ENCODE measurements at places on chromosomes 12 and 14.

DNA sequence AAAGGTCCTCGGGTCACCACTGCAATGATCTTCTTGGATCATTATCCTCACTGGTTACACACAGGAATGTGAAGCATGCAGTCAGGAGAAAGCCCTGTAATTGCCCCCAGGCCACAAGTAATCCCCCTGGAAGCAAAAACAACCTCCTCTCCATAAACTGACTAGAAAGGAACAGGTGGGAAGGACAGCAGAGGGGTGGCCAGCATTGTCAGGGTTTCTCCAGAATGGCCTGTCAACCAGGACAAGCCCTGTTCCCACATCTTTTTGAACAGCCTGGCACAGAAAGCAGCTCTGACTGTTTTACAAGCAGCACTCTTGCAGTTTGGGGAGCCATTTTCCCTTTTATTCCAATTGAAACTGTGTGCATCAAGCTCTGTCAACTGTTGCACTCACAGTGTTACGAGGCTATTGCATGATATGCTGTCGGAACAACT, 36.1 kb downstream of the TMCC3 start:
- DNase-seq: no peak

DNA sequence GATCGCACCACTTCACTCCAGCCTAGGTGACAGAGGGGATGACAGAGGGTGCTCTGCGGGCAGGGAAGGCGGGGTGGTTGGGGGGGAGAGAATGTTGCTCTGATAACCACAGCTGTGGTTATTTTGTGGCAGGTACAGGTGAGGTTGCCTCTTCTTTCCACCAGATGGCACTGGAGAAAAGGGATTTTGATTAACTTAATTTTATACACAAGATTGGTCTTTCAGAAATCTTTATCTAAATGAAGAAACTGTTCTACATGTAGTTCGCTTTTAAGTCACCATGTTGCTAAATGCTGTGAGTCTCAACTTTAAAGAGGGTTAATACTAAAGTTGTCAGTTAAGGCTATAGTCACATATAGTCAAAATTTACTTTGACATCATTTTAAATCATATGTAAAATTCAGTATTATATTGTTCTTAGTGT, 25.7 kb downstream of the FGF23 start:
- no peak for DNase-seq

DNA sequence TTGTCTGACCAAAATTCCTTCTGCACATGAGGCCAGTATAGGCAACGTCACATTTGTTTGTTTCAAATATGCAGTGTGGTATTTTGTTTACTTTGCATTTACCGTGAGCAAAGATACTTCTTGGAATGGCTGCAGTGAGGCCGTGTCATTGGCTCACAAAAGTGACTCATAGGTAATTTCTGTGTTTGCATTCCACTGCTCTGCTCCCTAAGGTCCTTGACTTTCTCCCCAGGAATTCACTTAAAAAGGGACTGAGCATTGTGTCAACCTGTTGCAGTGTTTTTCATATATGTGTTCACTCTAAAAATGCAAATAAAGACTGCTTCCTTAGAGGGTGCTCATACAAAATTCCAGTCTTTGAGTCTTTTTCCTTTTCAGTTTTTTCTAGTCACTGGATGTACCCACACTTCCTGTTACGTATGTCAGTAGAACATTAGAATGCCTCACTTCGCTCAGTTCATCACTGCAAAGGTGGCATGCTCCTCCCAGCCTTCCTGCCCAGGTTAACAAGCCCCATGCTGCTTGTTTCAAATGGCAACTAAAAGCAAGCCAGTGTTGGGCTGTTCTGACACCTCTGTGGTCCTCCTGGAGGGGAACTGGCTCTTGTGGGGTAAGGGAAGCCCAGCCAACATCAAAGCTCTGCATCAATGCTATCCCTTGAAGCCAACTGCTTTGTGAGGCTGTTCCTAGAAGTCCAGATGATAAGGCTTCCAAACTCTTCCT, 9.1 kb downstream of the C12orf76 start:
- peak; percentile 89 for DNase-seq

- no peak for DNase-seq
These were observed 116.2 kb downstream of the TRHDE start for GRCh38 chr12:72388322-72388721.

GRCh38 chr12:93201990-93202389, 175.7 kb upstream of the NUDT4 start:
- no peak for DNase-seq

DNA sequence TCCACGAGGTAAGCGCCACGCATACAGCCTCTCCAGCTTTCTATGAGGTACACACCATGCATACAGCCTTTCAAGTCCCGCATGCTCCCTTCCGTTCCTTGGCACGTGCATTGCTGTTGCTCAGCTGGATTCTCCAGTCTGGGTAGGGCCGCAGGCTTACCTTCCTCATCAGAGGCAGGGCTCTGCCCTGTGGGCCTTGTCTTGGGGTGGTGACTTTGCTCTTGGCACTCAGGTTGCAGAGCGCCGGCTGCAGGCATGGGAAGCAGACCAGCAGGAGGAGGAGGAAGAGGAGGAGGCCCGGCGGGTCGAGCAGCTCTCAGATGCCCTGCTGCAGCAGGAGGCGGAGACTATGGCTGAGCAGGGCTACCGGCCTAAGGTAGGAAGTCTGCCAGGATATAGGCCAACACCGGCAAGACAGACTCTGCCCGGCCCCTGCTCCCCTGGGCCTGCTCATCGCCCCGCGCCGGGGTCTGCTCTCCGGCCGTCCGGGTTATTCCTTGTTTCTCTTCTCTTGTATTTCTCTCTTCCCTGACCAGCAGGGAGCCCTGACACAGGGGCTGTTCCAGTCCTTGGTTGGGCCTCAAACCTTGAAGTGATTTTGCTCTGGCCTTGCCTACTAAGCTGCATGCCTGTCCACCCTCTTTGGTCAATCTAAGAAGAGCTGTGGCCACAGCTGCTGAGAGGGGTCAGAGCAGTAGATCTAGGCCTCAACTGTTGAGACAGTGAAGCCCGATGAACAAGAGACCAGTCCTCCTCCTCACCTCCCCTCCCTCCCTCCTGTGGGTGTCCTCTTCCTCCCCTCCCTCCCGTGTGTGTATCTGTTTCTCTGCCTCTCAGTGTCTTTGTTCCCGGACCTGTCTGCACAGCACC, 15.3 kb downstream of the TCHP start:
- no peak for DNase-seq

DNA sequence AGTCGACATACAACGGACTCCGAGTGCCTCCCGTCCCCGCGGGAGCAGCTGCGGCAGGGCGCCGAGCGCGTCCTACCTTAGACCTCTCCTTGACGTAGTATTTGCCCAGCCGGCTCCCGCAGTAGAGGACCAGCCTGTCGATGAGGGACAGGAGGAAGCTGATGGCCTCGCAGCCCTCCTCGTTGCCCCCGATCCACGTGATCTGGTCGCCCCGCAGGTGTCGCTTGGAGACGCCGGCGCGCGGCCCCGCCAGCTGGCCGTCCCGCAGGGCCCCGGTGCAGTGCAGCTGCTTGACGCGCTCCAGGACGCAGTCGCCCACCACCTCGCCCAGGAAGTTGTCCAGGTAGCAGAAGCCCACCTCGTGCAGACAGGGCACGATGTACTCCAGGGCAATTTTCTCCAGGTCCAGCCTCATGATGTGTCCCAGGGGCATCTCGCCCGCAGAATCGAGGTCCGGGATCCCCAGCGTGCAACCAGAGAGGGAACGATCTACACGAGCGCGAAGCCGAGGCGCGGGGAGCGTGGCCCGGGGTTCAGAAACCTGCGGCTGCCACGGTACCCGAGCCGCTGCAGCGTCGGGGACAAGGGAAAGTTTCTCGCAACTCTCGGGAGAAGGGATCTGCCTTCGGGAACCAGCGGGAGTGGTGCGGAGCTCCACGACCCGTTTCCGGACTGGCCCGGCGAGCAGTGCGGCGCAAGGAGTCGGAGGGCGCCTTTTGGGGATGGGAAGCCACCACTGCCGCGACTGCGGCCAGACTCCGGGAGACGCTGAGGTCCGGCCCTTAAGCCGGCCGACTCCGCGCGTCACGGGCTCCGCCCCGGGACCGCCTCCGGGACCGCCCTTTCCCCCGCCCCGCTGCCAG, at the start of gene EGLN3:
TSS of gene EGLN3 (minus strand) at position 755 of the 863 bp plus-strand sequence. CDS start at position 433, 322 bp downstream.
- peak; percentile 7 for DNase-seq

DNA sequence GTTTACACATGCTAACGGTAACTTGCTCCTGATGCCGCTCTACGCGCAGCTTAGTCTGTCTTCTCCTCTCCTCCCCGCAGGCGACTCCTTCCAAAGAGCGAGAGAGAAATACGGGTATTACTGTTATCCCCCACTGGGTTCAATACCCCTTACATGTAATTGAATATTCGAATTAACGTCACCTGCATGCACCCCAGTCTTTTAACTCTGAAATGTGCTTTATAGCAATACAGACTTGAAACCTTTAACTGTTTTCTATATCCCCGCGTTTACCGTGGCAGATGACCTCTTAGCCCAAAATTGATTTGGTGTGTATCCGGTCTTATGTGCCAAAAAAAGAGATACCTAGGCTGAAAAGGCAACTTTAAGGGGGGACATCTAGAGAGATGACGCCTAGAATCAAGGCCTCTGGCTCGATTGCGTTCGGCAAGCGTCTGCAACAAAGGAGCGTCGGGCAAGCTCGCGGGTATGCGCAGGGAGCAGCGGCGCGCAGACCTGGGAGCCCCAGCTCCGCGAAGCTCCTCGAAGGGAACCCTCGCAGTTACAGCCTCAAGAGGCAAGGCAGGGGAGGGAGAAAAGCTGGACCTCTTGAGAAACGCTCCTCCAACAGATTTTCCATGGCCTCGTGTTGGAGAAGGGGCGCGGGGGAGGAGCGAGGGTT, 6.8 kb upstream of the FOXG1 start:
- no peak for DNase-seq

DNA sequence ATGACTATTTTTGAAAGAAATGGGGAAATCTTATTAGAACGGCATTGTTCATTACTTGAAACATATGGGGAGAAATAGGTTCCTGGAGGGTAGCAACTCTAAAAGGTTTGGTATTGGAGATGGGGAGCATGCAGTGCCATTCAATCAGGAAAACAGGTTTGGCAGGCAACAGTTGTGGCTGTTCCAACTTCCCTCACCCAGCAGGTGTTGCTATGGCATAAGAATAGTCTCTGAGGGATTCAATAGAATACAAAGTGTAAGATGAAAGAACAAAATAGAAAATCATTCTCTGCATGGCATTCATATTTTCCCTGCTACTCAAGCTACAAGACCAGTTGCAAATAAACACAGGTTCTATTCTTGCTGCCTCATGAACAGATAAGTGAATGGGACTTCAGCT, 393.3 kb upstream of the RPL10L start:
- no peak for DNase-seq

DNA sequence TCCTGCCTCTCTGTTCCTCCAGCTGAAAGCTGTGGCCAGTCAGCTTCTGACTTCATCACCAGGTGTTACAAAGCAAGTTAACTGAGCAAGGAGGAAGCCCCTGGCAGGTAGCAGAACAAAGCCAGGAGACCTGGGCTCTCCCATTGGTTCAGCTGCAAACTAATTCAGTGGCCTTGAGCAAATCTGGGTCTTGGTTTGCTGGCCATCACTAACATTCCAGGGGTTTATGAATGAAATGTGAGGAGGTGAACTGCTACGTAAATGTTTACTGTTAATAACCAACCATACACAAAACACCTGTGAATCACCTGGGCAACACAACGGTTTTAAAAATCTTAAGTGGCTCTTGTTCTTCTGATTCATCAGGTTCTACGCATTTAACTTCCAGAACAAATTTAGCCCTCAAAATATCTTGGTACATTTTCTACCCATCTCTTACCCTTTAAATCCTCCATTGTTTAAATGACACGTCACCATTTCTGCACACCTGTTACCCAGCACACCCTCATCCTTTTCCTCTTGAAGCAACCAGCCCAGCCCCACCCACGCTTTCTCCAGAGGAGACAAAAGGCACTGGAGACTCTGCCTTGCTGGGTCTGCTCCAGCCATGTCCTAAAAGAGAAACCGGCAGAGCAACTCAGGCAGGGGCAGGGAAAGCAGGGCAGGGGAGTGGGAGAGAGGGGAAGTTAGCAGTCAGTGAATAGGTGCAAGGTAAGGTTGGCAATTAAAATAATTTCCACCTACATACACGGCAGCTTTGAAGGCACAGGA, 49.3 kb upstream of the TSPAN11 start:
- DNase-seq: no peak

GRCh38 chr14:90521084-90521929, 124.5 kb downstream of the CALM1 start:
- DNase-seq: no peak

DNA sequence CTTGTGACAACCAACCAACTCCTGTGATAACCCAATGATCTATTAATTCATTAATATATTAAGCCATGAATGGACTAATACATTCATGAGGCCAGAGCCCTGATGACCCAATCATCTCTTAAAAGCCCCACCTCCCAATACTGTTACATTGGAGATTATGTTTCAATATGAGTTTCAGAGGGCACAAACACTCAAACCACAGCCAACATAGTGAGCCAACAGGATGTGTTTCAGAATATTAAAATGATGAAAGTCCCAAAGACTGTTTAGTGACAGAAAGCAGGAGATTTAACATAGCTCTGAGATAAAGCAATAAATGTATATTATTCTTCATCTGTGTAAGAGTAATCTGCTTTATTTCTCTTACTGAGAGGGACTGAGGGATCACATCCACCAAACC, 71.7 kb downstream of the PTPRO start:
- DNase-seq: no peak

GRCh38 chr14:22997676-22998323, 12.1 kb downstream of the C14orf93 start:
- DNase-seq: no peak

DNA sequence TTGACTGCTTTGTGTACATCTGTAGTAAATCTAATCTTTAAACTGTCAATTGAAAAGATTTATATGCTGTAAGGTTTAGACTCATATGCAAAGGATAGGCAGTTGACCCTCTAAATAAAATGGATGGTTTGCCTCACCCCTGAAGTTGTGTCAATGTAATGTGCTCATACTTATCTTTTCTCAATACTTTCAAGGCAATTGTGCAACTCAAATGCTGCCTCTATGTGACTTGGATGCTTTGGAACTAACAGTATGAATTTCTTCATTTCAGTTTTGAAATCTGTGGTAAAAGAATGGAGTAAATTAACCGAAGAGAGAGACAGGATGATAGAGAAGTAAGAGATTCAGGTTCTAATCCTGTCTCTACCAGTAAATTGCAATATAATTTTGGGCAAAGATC, 9.7 kb downstream of the PDE6H start:
- no peak for DNase-seq

GRCh38 chr14:85528080-85528896, 1.7 kb upstream of the FLRT2 start:
- peak; percentile 61 for DNase-seq

- DNase-seq: no peak
These were observed 5.0 kb downstream of the OSBPL8 start for GRCh38 chr12:76554405-76555230.

DNA sequence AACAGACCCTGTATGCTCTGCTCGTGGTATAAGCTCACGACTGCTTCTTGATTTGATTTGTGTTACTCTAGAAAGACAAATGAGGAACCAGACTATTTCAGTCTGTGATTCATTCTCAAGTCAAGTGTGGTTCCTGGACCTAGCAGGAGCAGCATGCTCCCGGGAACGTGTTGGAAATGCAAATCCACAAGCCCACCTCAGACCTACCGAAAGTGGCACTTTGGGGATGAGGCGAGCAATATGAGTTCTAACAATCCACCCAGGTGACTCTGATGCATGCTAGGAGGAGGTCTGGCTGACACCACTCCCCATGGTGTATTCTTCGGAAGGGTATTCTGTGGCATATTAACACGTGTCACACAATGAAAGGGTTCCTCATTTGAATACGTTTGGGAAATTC, 59.5 kb upstream of the TMX1 start:
- no peak for DNase-seq

- DNase-seq: peak; percentile 95
These were observed at the start of gene PAX9 for GRCh38 chr14:36661506-36662257. Gene PAX9 (plus strand): TSS chr14:36661860. CDS start chr14:36662090, 230 bp downstream.

- peak; percentile 74 for DNase-seq
These were observed 5.7 kb upstream of the KLRK1 start for GRCh38 chr12:10395390-10395998.

GRCh38 chr14:106586098-106586704, 1059.8 kb downstream of the TMEM121 start:
- DNase-seq: no peak

Measured in amniotic stem cell (primary cell).